ENCODE measurements at places on chromosomes 7 and 10.

- no peak for DNase-seq
Observed at GRCh38 chr7:74134117-74134620, 40.0 kb upstream of the EIF4H start.

GRCh38 chr10:6347391-6347951, 144.7 kb downstream of the PFKFB3 start:
- peak; percentile 52 for DNase-seq

GRCh38 chr10:34580214-34580613, 234.9 kb downstream of the PARD3 start:
- no peak for DNase-seq

DNA sequence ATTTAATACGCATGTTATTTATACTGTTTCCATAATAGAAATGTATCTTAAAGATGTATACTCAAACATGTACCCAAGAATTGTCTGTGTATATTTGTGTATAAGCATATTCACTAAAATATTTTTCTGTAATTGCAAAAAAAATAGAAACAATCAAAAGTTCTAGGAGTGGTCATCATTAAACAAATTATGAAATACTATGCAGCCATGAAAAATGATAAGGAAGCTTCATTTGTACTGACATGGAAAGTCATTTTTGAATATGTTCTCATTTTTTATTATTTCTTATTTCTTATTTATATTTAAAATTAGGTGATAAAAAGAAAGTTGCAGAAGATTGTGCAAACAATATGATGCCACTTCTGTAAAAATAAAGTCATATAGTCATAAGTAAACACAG, 400.0 kb upstream of the AUTS2 start:
- DNase-seq: no peak

DNA sequence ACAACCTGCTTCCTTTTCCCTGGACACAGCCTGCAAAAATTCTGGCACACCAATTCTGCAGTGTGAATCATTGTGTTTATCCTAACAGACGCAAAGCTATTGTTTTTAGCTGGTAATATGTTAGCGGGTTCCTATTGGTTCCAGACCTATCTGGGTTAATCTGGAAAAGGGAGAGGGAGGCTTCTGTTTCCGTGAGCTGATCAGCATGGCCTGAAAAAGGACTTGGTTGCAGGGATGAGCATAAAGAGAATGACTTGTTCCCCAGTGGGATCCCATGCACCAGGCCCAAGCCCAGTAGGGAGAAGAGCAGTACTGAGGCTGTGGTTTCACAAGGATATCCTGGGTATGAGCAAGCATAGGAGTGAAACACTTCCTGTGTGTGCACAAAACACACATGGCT, 78.4 kb downstream of the PDE1C start:
- DNase-seq: no peak

DNA sequence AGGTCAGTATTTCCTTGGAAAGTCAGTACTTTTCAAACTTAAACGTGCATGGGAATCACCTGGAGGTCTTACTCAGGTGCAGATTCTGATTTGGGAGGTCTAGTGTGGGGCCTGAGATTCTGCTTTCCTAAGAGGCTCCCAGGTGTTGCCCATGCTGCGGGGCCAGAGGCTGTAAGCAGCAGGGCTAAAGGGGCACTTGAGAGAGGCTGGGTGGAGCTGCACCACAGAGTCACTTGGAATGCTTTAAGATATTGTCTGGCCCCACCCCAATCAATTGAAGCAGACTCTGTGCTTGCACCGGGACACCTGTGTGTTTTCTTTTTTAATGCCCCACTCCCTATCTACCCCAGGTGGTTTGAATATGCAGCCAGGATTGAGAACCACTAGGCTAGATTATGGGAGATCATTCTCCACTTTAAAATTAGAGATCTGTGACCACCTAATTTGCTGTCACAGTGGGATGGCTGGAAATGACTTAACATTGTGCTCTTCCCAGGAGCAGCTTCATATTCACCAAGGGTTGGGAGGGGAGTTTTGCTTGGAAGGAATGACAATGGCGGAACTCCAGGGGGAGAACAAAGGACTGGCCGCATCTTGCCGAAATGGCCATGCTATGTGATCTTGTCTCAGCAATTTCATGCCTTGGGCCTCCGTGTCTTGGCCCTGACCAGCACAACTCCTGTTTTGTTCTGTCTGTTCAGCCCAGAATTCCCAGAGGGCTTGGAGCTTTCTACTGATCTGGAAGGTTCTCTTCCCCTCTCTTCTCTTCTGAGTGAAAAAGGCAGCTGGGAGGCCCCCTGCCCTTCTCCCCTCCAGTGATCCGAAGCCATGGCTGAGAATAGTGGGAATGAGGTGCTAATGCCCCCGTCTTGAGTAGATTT, 80.2 kb downstream of the FAM241B start:
- no peak for DNase-seq

DNA sequence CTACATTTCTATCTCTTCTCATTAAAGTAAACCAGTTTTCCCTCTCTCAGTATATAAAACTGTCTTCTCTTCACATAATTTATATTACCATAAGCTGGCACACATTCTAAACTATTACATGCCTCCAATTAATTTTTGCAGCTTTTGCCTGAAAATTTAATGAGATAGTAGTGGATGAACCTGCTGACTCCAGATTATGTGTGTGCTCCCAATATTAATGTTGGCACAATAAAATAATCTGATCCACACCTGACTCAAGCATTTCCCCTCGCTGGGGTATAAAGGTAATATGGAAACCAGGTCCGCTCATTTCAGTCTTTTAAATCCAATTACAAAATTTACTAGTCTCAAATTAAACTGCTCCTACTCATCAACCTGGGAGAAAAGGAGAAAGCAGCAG, 63.4 kb downstream of the CTBP2 start:
- DNase-seq: no peak

DNA sequence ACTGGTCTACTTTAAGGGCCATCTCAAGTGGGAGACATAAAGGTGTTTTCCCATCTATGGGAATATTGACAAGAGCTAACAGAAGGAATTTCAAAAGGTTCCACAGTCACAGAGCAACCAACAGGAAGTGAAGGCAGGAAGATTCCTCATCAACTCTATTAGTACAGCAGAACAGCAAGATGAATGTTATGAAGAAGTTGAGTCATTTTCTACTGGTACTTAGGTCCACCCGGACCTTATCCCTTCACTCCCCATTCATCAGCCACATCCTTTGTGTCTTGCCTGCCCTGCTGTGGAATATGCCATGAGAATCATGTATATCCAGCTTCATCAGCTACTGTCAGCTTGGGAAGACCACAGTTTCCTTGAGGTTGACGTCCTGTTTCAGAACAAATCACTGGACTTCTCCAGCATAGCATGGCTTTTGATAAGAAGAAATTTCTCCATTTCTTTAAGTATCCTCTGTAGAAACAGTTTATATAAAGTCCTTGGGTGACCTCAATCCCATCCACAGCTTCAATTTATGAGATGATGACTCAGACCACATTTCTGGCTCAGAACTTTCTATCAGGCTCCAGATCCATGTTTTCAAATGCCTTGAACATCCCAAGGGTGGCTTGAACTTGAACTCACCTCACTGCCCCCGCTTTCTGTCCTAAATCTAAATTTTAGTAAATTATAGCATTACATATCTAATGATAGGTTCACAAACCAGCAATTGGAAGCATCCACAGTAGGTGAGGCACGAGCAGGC, 84.9 kb upstream of the AGK start:
- DNase-seq: no peak

GRCh38 chr7:55386541-55386940, 21.4 kb downstream of the LANCL2 start:
- no peak for DNase-seq

GRCh38 chr10:3761904-3762303, 23.1 kb downstream of the KLF6 start:
- no peak for DNase-seq

DNA sequence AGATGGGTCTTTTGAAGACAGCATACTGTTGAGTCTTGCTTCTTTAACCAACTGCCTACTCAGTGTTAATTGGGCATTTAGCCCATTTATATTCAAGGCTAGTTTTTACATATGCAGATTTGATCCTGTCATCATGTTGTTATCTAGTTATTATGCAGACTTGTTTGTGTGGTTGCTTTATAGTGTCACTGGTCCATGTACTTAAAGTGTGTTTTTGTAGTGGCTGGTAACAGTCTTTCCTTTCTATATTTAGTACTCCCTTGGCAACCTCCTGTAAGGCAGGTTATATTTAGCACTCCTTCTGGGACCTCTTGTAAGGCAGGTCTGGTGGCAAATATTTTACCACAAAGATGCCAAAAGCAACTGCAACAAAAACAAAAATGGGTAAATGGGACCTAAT, 66.7 kb downstream of the TES start:
- DNase-seq: no peak

GRCh38 chr10:128263891-128264688, 137.9 kb upstream of the MKI67 start:
- no peak for DNase-seq

- DNase-seq: no peak
Observed at GRCh38 chr10:12730809-12731519, 270.5 kb downstream of the CCDC3 start.

DNA sequence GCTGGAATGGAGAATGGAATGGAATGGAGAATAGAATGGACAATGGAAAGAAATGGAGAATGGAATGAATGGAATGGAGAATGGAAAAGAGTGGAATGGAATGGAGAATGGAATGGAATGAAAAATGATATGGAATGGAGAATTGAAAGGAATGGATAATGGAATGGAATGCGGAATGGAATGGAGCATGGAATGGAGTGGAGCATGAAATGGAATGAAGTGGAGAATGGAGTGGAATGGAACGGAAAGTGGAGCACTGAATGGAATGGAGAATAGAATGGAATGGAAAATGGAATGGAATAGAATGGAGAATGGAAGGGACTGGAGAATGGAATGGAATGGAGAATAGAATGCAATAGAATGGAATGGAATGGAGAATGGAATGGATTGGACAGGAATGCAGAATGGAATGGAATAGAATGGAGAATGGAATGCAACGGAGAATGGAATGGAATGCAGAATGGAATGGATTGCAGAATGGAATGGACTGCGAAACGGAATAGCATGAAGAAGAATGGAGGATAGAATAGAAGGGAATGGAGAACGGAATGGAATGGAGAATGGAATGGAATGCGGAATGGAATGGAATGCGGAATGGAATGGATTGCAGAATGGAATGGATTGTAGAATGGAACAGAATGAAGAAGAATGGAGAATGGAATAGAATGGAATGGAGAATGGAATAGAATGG, 89.4 kb downstream of the NSUN6 start:
- no peak for DNase-seq

DNA sequence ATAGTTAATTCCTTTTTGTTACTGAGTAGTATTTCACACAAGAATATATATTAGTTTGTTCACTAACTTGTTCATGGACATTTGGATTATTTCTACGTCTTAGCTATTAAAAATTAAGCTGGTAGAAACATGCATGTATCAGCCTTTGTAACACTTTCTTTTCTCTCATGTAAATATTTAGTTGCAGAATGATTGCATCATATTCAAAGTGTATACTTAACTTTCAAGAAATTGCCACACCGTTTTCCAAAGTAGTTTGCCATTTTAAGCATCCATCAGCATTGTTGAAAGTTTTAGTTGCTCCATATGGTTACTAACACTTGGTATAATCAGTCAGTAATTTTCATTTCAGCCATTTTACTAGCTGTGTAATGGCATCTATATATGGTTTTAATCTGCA, 666.9 kb downstream of the NXPH1 start:
- DNase-seq: no peak

DNA sequence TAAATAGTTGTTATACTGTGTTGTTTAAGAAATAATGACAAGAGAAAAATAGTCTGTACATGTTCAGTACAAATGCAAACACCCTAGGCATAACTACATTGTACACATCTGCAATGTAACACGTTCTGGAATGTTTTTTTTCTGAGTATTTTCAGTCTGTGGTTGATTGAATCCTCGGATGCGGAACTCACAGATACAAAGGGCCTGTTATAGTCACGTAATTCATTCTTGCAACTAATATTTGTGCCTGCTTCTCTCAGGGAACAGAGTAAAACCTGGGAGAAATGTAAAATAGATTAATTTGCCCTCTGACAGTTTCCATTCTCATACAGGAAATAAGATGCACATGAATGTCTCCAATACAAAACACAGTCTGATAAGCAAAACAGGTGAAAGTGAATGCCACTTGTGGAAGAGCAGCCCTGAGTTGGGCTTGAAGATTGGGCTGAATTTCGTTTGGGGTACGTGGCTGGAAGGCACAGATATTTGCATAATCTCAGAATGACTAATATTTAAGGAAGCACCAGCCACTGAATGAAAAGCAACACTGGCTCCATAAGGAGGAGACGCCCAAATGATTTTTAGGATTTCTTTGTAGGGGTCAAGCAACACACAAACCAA, 19.1 kb downstream of the DENND2A start:
- DNase-seq: no peak

- no peak for DNase-seq
Observed at GRCh38 chr7:45573661-45574415, at the start of gene ADCY1. Gene ADCY1, plus strand, starts transcription at chr7:45574368. Its CDS starts 176 bp downstream, at chr7:45574544.

DNA sequence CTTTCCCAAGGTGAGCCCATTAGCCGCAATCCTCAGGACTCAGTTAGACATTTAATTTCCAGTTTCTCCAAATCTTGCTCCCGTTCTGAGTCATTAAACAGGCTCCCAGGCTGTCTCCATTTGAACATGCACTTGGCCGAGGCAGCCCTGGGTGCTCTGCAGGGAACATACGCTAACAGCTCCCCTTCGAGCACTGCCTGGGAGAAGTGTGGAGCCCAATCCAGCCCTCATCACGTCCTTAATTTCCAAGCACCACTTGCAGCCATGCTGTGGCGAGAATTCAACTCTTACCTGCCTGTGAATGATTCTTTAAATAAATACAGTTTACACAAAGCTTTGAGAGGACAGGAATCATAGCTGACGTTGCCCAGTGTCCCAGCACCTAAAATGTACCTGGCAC, 218.2 kb downstream of the CCSER2 start:
- DNase-seq: no peak

DNA sequence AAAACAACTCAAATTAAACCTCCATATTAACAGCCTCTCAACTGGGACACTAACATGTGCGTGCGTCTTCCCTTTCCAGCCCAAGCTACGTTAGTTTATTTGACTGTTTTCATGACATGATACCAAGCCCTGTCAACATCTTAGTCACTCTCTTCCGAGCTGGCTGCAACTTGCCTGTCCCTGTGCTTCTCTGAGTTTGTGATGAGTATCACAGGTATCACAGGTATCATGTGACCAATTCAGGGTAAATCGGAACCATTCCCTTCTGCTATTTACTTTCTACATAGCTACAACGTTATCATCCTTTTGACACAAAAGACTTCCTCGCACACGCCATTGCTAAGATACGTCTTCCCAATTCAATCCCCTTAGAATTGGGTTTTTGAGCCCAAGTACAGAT, 70.2 kb downstream of the CAV1 start:
- DNase-seq: no peak

- no peak for DNase-seq
Observed at GRCh38 chr7:82507365-82507975, 63.9 kb upstream of the CACNA2D1 start.

All from activated naive CD4-positive, alpha-beta T cell (primary cell).